ENCODE measurements at places on chromosomes 1 and 21. TPM values are rescaled to one million over a fixed set of nuclear protein-coding genes. Genes with fewer than 3 reads are reported as not detected.

Gene ETNK2
- total RNA-seq = 7.2 TPM

Gene PDC
- total RNA-seq = 14.2 TPM

Gene LIN28A
- total RNA-seq = 1.4 TPM

Gene NDC1
- total RNA-seq = 13.2 TPM

Gene ADGRL2
- total RNA-seq = 21.4 TPM

Gene LCE3D
- 2.4 TPM for total RNA-seq

Gene MYOG
- 2.6 TPM for total RNA-seq

Gene LCA5L
- total RNA-seq = 19.7 TPM

- DNase-seq = no peak
Measured at GRCh38 chr1:50750021-50750619, 209.9 kb downstream of the FAF1 start.

DNA sequence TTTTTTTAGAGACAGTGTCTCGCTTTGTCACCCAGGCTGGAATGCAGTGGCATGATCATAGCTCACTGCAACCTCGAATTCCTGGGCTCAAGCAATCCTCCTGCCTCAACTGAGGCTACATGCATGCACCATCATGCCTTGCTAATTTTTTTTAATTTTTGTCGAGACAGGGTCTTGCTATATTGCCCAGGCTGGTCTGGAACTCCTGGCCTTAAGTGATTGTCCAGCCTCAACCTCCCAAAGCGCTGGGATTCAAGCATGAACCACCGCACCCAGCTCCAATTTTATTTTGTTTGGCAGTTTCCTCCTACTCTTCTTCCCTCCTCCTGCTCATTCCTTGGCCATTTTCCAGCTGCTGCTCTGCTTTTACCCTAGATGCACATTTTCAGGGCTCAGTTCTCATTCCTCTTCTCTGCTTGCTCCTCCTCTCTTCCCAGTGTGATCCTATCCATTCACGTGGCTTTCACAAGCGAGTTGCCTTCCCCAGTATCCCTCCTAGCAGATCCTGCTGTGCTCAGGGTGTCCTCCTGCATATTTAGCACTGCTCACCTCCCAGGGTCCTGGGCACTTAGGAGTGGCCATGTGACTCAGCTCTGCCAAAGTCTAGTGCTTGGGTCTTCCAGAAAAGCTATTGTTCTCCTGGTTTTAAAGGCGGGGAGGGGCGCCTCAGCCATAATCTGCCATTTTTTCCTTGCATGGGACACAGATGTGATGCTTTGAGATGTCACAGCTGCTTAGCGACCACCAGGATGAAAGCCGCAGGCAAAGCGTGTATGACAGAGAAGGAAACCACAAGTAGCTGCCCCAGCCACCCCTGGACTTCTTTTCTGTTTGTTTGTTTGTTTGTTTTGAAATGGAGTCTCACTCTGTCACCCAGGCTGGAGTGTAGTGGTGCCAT, 33.7 kb downstream of the PSEN2 start:
- peak; percentile 88 for DNase-seq

- no peak for DNase-seq
Measured at GRCh38 chr1:182408435-182409075, 8.1 kb upstream of the TEDDM1 start.

DNA sequence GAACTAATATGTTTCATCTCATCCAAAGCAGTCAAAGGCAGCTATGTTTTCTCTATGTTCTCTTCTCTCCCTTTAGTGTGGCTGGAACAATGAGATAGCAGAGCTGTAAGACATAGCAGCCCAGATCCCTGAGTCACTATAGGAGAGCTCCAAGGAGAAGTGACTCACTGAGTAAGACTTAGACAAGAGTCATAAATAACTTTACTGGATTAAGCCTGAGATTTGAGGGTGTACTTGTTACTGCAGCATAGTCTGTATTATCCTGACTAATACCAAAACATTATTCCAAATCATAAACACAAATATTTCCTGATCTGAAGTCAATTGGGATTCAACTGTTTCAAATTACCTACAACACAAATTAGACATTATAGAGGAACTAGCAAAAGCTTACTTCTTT, 3.9 kb downstream of the KRTAP19-8 start:
- no peak for DNase-seq

DNA sequence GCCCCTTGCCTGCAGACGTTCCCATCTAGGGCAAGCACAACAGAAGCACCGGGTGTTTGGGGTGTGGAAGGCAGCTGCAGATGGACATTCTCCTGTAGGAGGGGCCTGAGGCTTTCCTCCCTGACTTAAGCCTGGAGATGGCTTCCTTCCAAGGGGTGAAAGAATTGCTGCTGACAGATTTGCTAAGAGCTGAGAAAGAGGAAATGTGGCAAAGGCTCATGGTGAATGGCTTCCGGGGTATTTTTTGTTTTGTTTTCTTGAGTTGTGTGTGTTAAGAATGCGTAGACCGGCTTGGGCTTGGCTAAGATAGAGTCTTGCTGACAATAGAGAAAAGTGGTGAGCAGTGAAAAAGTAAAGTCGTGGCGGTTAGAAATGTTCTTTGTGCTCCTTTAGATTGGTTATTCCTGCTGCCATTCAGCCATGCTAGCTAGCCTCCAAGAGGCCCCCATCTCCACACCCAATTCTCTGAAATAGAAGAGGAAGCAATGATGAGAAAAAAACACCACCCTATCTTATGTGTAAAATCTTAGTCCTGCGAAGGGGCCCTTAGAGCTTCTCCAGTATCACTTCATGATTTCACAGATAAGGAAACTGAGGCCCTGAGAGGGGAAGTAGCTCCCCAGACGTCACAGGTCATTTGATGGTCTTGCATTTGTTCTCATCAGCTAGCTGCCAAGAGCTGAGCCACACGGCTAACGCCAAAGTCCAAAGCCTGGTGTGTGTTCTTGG, 36.9 kb downstream of the EIF2D start:
- peak; percentile 96 for DNase-seq

GRCh38 chr1:59432531-59433439, 135.9 kb downstream of the FGGY start:
- DNase-seq = no peak

DNA sequence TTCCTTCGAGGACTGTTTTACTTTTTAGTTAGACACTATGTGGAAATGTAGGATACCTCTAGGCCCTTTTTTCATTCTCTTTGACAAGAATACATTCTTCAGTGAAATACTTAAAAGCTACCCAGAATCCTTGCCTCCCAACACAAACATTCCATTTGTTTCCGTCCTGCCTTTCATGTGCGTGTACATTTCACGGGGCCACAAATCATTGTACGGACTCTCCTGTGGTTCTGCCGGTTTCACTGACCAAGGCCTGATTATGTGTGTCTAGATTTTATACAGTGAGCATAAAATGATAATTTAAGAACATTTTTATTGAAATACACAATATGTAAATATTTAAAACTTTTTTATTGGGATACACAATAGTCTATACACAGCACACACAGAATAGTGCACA, 76.4 kb downstream of the RUNX3 start:
- no peak for DNase-seq

- DNase-seq = peak; percentile 43
Measured at GRCh38 chr1:203743091-203743571, 21.9 kb upstream of the LAX1 start.

GRCh38 chr1:180563026-180563827, 4.5 kb downstream of the OVAAL start:
- peak; percentile 53 for DNase-seq

DNA sequence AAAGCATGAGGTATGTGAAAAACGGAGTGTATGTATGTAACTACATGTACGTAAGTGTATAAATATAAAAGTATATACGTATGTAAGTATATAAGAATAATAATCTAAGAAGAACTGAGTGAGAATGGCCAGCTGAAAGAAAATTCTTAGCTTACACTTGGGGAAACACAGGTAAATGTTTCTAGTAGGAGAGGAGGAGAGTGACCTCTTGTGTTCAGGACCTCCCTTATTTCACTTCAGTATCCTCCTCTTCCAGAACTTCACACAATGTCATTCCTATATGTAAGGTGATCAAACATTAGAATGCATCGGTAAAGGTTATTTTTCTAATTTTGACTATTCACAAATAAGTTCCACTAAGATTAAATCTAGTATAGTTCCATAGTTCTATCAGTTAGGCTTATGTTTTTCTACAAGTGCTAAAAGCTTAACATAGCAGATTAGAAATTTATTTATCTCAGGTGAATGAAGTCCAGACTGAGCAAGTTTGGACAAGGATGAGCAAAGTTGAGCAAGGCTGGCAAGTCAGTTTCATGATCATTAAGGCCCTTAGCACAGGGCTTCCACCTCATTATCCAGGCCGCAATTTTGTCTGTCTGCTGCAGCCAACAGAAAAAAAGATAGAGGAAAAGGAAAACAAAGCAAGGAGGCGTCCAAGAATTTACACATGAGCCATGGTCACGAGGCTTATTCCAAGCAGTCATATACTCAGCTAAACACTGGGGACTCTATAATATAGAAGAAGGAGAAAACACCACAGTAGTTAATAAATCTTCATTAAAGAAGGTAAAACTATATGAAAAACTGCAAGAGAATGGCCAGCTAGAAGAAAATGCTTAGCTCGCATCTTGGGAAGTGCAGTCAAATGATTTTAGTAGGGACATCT, 7.1 kb upstream of the MROH9 start:
- DNase-seq = no peak

- DNase-seq = no peak
Measured at GRCh38 chr1:18090636-18091035, 17.0 kb upstream of the IGSF21 start.

DNA sequence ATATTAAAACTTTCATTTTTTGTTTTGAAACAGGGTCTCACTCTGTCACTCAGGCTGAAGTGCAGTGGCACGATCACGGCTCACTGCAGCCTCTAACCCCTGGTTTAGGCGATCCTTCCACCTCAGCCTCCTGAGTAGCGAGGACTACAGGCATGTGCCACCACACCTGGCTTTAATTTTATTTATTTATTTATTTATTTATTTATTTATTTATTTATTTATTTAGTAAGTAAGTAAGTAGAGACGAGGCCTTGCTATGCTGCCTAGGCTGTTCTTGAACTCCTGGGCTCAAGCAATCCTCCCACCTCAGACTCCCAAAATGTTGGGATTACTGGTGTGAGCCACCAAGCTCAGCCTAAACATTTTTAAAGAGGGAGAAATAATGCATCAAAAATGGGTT, 1.2 kb upstream of the SETSIP start:
- no peak for DNase-seq

GRCh38 chr1:158999316-159000069, 10.2 kb upstream of the IFI16 start:
- DNase-seq = peak; percentile 96

DNA sequence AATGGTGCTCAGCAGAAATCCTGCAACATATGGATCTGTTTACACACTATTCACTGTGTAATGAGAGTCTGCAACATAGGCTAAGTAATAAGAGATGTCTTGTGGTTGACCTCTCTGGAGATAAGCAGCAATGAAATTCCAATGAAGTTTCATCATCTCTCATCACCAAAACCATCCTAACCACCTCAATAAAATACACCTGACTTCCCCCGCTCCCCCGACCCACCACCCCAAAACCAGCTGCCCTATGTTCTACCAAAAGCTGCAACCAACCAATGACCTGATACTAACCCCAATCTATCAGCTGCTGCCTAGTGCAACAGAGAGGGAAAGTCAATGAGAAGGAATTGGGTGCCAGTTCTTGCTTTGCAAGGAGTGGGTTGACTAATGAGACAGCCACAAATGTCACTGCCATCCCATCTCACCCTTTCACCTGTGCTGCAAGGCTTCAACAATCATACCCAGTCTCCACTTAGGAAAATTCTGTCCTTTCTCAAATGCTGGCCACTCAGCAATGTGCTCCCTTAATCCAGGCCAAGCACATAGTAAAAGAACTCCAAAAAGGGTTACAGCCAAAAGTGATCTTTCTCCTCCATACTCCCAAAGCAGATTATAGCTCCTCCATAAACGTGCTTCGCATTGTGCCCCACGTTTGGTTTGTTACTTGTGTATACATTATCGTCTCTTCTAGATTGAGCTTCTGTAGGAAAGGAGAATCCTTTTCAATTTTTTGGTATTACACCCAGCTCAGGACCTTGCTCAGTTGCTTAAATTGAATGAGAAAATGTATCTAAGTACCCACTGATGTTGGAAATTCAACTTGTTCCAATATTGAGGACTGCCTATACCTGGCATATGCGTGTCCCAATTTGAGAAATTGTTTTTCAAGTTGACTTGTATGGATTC, 29.0 kb downstream of the MRPL39 start:
- DNase-seq = no peak

- DNase-seq = no peak
Measured at GRCh38 chr1:91725618-91725988, 160.3 kb downstream of the TGFBR3 start.

DNA sequence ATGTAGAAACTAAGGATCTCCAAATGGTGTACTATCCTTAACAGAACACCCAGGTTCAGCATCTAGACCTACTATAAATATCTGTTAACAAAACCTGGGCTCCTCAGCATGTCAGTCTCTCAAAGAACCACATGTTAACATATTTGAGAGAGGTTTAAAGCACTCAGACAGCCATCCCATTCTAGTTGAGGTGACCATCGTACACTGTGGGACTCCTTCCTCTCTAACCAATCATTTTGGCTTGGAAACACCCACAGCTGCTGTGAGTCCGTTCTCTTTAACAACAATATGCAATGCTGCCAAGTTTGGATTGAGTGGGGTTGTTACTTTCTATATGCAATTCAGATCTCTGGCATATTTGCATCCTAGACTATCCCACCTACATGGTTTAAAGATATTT, 105.8 kb downstream of the MRPL39 start:
- no peak for DNase-seq

DNA sequence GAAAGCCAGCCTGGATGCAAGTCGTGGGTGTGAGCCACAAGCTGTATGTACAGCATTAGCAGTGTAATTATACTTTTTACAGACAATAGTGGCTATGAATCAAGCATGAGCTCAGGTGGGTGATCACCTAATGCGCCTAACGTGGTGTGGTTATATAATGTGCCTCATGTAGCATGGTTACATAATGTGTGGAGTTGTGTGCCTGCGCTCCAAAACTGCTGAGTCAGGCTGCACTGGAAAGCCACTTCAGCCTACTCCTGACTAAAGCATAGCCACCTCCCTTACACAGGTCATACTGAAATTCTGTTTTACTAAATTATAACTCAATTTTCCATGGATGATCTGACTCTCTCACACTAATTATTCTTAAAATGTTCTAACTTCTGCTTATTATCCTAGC, 69.8 kb downstream of the KCNT2 start:
- no peak for DNase-seq

DNA sequence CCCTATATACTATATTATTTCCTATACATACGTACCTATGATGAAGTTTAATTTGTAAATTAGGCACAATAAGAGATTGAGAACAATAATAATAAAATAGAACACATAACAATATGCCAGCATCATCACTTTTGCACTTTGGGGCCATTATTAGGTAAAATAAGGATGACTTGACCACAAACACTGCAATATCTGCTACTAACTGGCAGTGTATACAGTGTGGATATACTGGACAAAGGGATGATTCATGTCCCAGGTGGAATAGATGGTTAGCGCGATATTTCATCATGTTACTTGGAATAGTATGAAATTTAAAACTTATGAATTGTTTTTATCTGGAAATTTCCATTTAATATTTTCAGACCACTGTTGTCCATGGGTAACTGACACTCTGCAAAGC, 35.4 kb upstream of the TXLNA start:
- DNase-seq = no peak

All from umbilical cord (tissue), 2 donors.